Osteoblast (primary cell): ENCODE measurements at places on chromosomes 4 and X.

DNA sequence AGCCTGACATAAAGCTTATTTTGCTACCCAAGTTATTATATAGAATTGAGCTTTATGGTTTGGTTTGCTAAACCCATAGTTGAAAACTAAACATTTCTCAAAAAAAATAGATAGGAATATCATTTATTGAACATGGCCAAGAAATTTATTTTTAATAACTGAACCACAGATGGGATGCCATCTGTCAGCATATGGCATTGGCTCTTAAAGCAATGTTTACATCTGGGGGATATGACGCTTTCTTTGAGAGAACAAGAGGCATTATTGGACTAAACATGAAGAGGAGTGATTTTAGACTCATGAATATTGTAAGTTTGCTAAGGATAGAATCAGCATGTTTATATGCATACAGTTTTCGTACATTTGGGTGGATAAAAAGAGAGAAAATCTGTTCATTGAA is 132.6 kb upstream of the SLIT2 start:
- H3K4me3 ChIP-seq: no peak overlapping the region
- H3K4me1 ChIP-seq: no peaks in the 10 kb centered on the region
- H3K27me3 ChIP-seq: no peaks in the 10 kb centered on the region
- no peak overlapping the region for H3K27ac ChIP-seq

DNA sequence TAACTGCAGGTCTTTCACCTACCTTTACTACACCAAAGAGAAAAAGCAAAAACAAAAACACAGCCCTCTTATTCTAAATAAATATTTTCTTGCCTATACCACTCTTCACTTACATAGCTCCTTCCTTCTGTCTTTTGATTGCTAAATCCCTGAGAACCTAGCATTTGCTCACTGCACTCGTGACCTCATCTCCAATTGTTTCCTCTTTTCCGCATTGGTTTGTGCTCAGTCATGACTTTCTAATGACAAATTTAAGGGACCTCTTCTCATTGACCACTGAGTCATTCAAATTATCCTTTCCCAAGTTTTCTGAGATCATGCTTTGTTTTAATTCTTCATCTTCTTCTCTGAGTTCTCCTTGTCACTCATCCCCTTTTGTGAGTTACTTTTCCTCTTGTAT is 1697.1 kb downstream of the STIM2 start:
- no peaks in the 10 kb centered on the region for H3K36me3 ChIP-seq
- DNase-seq: peak; percentile 51

DNA sequence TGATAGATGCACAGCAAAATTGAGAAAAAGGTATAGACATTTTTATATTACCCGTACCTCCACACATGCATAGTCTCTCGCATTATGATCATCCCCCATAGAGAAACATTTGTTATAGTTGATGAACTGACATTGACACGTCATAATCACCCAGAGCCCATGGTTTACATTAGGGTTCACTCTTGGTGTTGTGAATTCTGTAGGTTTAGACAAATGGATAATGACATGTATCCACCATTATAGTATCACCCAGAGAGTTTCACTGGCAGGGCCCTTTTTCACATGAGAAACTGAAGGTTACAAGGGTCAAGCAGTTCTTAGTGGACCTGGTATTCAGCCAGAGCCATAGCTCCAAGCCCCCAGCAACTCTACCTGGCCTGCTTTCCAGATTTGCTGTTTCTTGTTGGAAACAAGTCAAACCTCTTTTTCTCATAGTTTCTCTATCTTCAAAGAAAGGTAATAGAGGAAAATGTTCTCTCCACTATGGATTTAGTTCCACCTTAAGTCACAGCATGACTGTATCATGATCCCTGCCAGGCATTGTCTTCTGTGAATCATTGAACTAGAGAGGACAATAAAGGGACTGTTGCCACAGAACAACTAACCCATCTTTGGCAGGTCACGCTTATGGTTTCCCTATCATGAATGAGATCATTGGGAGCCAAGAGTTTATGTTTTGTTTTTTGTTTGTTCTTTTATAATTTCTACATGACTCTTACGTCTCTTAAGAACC is 64.0 kb downstream of the HHIP start:
- peaks cover 26% of the 10 kb centered on the region for H3K4me1 ChIP-seq
- H3K36me3 ChIP-seq: no peaks in the 10 kb centered on the region
- DNase-seq: peak; percentile 4
- H3K4me3 ChIP-seq: no peak overlapping the region

DNA sequence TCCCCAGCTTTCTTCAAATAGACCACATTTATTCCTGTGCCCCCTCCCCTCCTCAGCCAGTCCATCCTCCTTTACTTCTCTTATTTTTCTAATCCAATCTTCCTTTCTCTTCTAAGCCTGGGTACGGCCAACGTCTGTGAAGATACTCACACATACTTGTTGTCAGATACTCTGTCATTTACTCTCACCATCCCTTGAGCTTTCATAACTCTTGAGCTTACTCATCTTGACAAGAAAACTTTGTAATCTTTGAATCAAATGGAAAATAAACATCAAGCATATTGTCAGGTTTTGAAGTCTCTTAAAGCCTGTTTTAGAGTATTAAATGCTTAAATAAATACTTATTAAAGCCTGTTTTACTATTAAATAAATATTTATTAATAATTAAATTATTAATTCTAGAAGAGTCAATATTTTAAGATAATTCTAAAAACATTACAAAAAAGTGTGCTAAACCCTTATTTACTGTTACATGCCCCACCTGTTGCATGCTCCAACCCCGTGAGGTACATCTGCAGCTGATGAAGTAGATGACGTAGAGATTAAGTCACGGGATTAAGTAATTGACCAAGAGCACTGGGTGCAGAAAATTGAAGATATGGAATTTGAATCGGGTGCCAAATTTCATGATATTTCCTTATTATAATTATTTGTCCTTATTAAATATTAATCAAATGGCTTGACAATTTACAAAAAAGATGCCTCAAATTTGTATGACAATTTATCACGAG is 1.5 kb upstream of the TRIML2 start:
- no peaks in the 10 kb centered on the region for H3K27me3 ChIP-seq
- no peak overlapping the region for H3K4me3 ChIP-seq
- no peaks in the 10 kb centered on the region for H3K36me3 ChIP-seq
- peaks cover 14% of the 10 kb centered on the region for H3K4me1 ChIP-seq
- H3K27ac ChIP-seq: no peak overlapping the region
